ENCODE measurements at places on chromosomes 3 and 15.

DNA sequence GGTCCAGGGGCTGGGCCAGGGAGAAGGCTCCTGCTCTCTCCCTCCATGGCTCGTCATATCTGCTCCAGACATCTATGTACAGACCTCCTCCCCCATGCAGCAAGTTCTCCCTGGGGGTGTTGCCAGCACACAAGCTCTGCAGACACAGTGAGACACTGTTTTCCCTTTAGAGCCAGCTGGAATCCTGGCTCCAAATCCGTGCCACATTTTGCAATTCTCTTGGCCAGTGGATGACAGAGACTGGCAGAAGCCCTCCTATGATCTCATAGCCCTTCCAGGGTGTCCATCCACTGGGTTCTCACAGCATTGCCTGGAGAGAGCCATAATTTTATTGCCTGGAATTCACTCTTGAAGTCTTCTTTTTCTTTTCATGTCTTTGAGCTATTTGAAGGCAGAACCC lies 203.9 kb downstream of the TLE3 start:
- no peak for DNase-seq

GRCh38 chr3:31481697-31482096 lies 51.0 kb upstream of the STT3B start:
- no peak for DNase-seq

DNA sequence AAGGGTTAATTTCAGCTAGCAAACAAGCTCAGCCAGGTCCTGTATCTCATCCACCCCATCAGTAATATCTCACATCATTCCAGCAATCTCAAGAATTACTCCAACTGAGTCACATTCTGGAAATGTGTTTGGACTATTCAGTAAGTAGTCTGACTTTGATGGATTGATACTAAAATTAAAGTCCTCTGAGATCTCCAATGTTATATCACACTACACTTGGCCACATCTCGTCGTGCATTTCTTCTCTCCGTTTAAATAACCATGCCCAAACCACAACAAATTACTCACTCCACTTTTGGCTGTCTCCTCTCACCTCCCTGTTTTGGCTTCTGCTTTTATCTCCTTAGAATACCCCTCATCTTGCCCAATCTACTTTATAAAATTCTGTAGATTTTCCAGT lies 292.2 kb downstream of the PYDC2 start:
- no peak for DNase-seq

GRCh38 chr3:156843071-156843808 lies 17.1 kb downstream of the LEKR1 start:
- DNase-seq: no peak

- DNase-seq: no peak
Observed at GRCh38 chr3:48684054-48684349, 1.7 kb downstream of the NCKIPSD start.

DNA sequence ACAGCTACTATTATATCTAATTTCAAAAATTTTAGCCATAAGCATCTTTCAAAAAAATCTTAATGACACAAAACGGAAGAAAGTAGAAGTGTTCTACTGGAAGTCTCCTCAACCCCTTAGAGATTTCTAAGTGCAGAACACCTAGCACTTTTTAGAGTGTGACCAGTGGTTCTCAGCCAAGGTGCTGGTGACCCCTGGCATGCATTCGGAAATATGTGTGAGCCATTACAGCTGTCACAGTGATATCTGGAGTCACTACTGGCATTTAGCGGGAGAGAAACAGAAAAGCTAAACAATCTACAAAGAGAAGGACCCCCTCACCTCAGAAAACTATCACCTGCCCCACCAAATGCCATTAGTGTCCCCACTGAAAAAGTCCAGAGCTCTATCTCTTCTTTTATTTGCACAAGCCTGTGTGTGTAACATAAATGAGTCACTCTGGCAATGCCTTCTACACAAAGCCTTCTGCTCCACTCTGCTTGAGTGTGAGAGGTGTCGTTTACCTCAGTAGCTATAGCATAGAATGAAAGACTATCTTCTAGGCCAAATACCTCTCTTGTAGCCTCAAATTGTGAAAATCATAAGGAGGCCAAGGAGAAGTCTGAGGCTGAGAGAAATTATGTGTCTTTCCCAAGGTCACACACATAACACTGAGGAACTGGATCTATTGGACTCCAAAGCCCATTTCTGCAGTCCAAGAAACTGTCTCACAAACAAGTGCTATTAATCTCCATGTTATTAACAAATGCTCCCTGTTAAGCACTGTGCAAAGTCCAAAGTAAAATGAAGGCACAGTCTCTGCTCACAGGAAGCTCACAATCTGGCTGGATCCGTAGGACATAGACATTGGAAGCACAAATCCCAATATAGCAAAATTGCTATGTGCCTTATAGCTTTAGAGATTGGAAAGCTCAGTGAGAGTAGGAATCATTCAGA lies 28.5 kb upstream of the KCNMB2 start:
- DNase-seq: no peak

DNA sequence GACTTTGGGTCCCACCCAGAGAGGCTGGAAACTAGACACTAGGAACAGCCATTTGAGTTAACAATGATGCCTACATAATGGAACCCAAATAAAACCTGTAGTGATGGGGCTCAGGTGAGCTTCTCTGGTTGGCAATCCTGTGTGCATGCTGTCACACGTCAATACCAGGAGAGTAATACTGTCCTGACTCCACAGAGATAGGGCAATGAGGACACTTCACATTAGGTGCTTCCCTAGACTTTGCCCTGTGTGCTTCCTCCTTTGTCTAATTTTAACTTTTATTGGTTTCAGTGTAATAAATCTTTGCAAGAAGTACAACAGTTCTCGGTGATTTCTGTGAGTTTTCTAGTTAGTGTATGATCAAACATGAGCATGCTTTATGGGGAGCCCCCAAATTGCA lies 281.8 kb upstream of the ARRDC4 start:
- DNase-seq: no peak

GRCh38 chr3:128051459-128051836 lies 789 bp upstream of the SEC61A1 start:
- no peak for DNase-seq

DNA sequence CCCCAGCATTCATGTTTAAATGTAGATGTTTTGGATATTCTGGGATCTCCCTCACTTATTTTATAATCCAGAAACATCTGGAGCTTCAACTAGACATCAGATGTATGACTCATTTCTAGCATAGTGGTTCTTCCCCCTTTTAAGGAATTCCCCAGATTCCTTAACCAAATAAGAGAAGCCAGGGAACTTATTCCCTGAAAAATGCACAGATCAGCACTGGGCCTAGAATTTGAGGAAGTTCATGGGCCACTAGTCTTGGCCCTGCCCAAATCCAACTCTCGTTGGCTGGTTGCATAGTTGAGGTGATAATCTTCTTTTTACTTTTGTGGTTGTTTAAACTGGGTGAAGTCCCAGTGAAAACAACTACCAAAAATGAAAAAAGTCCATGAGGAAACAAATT lies 20.4 kb downstream of the RARRES1 start:
- DNase-seq: peak; percentile 65

- no peak for DNase-seq
Observed at GRCh38 chr15:43312378-43312777, 18.0 kb downstream of the LCMT2 start.

GRCh38 chr15:45585069-45585791 lies 1.9 kb upstream of the BLOC1S6 start:
- no peak for DNase-seq

GRCh38 chr3:161163297-161163696 lies 57.8 kb upstream of the NMD3 start:
- DNase-seq: peak; percentile 86

DNA sequence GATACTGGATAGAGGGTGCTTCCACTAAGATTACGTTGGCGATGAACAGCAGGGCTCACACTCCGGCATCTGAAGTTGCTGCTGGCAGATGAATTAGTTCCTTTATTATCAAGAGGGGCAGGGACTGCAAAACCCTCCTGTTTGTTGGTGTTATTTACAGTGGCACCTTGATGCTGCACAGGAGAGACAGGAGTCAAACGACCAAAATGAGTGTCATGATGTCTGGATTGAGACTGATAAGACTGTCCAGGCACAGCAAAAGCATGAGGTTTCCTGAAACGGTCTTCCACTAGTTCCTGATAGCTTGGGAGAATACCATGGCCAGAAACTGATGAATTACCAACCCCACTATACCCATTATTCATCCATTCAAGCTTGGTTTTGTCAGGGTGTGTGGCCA lies 100.8 kb upstream of the NEDD4 start:
- no peak for DNase-seq

GRCh38 chr15:41928637-41929620 lies 35.1 kb upstream of the SPTBN5 start:
- DNase-seq: no peak

GRCh38 chr15:35738370-35738769 lies 192.4 kb upstream of the DPH6 start:
- DNase-seq: no peak

DNA sequence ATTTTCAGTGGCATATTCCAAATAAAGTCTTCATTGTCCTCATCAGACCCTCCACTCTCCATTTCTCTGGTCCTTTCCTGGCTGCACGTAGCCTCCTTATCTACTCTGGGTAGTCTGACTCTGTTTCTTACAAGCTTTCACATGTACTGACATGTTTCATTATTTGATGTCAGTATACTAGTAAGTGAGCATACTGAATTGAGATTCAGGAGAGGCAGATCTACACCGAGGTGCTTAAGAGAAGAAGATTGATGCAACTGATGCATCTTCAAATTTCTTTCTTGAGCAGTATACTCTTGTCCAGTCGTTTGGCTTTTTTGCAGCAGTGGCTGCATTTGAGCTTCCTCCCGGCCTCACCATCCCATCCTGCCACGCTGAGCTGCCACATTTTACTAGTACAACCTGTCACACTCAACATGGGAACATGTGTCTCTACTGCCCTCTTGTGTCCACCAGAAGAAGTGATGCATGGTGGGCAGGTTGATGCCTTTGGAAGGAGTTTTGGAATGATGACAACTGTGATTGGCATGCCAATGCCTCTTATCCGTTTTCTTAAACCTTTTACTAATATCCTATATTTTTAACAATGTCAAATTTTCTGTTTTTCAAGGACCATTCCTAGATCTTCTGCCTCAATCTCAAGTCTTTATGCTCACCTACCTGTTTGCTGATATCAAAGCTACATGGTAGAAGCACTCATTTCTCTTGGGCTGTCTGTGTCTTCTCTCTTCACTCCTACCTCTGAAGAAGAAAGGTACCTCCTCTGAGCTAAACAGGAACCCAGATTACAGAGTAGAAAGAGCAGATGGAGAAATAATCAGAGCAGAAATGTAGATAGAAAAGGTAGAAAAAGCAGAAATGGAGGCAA lies 38.7 kb downstream of the GUCA1C start:
- peak; percentile 60 for DNase-seq

- DNase-seq: no peak
Observed at GRCh38 chr15:48766196-48766595, 44.7 kb downstream of the CEP152 start.

DNA sequence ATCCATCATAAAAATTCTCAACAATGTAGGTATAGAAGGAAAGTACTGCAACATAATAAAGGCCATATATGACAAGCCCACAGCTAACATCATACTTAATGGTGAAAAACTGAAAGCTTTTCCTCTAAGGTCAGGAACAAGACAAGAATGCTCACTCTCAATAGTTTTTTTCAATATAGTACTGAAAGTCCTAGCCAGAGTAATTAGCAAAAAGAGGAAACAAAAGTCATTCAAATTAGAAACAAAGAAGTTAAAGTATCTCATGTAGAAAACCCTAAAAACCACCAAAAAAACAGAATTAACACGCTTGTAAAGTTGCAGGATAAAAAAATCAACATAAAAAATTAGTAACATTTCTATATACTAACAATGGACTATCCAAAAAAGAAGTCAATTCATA lies 61.8 kb downstream of the MYH15 start:
- no peak for DNase-seq

GRCh38 chr3:178205740-178206139 lies 330.5 kb upstream of the KCNMB2 start:
- no peak for DNase-seq

DNA sequence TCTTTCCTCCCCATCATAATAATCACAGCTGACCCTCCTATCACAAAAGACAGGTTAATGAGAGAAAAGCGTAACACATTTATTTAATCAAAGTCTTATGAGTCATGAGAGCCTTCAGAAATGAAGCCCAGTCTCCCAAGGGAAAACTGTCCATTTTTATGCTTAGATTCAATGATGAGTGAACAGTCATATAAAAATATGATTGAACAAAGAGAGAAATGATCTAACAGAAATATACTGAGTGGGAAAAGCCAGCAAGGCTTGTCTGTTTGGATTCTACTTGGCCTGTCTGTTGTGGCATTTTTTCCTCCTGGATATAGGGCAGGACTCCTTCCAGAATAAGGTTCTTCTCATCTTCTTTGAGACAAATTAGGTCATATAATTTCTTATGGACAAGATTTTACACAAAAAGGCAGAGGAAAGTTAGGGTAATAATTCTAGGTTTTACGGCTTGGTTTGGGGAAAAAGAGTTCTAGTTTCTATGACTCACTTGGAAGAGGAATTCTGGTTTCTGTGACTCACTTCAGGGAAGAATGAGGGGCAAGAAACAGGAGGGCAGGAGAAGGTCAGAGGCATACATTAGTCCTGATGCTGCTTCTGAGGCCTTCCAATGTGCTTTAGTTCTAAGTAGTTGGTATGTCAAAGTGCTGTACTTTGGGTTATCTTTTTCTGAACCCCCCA lies 534.2 kb downstream of the ZIC1 start:
- peak; percentile 82 for DNase-seq

DNA sequence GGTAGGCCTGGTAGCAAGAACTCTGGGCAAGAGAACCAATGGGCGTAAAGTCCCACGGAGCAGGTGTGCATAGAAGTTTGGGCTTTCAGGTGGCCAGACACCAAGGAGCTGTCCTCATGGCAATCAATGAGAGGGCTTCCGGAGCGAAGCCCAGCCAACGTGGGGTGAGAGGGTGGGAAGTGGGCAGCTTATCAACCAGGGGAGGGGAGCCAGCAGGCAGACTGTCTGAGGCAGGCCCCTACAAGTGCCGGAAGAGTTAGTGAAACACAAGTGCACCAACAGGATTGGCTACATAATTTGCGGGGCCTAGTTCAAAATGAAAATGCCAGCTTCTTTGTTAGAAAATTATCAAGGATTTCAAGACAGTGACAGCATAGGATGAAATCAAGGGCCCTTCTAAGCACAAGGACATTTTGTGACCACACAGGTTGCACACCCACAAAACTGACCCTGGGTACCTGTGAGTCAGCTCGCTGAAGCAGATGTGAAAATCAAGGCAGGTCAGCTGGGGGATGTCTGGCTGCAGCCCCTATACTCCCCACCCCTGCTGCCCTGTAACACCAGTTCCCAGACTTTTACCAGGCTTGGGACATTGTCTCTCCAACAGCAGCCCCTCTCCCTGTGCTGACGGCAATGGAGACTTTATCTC lies 102.1 kb upstream of the ETV5 start:
- DNase-seq: no peak

DNA sequence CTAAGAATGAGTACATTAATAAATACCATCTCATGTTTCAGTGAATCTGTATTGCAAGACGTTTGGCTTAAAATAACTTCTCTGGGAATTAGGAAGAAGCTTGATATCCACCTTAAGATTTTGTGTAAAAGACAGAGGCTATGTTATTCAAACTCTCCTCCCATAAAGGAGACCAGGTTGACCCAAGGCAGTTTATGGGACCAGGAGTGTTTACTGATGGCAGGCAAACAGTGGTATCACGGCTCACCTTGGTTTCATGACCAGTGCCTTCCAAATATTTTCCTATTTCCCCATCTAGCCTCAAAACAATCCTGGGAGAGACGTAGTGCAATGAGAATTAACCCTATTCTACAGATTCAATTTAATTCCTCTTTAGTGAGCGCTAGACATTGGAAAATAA lies 90.2 kb upstream of the SNTN start:
- DNase-seq: no peak

GRCh38 chr3:52967398-52967797 lies 70.0 kb upstream of the STIMATE start:
- no peak for DNase-seq
